Stimulated activated CD8-positive, alpha-beta memory T cell treated with anti-CD3 and anti-CD28 coated beads, Interleukin-4, amount 100 ng/mL, for 4 hours (primary cell): ENCODE measurements at places on chromosomes 11 and 22.

- no peak for DNase-seq
Measured at GRCh38 chr11:73532310-73532709, 65.6 kb downstream of the FAM168A start.

DNA sequence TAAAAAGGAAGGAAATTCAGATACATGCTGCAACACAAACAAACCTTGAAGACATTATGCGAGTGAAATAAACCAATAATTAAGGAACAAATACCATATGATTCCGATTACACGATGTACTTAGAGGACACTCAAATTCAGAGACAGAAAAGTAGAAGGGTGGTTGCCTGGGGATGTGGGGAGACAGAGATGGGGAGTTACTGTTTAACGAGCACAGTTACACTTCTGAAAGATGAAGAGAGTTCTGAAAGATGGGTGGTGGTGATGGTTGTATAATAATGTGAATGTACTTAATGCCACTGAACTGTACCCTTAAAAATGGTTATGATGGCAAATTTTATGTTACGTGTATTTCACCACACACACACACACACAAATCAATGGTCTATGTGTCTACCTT lies 14.7 kb downstream of the ZBTB44 start:
- no peak for DNase-seq

- no peak for DNase-seq
Measured at GRCh38 chr11:63682066-63683021, 1.0 kb downstream of the RTN3 start.

- no peak for DNase-seq
Measured at GRCh38 chr11:110317516-110317932, 21.1 kb upstream of the RDX start.

DNA sequence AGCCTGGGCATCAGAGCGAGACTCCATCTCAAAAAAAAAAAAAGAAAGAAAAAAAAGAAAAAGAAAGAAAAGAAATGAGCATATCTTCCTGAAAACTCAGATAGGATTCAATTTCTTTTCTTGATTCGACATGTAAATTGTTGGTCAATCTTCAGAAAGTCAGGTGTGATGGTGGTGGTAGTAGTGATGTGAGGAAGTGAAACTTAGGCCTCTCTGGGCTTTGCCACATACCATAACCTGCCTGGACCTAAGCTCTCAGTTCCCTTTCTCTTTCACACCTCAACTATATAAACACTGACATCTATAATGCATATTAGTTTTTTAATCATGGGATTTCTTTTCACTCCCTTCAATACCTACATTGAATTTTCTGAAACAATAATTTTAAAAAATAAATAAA lies 98.0 kb upstream of the TBCEL start:
- no peak for DNase-seq

DNA sequence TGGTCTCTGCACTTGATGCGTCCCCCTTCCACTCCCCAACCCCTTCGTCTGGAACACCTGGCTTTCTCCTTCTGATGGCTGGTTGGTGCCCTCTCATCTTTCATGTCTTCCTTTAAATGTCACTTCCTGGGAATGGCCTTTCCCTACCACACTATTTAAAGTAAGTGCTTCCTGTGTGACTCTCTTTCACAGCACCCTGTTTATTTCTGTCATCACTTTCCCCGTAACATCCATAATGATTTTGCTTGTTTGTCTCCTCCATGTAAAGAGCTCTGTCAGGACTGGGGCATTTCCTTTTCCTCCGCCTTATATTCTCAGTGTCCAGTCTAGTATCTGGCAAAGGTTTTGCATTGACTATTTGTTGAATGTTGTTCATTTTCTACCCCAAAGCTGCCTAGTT lies 143.0 kb downstream of the DBX1 start:
- DNase-seq = no peak

DNA sequence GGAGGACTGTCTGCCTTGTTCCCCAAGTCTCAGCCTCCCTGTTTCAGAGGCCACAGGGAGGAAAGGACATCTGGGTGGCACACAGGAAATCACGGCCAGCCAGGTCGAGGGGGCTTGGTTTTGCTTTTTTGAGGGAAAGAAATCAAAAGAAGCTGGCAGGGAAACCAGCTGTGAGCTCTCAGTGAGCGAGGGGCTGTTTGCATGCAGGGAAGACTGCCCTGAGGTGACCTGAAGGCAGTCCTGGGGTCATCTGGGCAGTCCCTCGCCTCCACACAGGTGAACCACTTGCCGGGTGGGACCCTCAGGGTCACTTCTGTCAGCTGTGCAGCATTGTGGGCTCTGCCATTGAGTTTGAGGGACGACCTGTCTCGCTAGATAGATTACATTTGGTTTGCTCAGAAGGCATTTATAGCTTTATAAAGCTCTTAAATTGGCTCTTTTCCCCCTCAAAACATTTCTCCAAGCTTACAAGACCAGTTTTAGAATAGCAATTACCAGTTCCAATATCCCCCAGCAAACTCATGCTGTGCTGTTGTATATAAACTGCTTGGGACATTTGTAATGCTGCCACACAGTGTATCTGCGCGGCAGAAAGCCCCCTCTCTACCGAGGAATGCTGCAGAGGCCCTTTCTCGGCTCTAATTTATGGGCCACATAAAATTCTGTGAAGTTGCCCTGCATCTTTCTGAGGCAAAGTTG lies 28.3 kb downstream of the PKNOX2 start:
- no peak for DNase-seq

- DNase-seq = no peak
Measured at GRCh38 chr11:134847083-134847715, 435.2 kb upstream of the B3GAT1 start.

DNA sequence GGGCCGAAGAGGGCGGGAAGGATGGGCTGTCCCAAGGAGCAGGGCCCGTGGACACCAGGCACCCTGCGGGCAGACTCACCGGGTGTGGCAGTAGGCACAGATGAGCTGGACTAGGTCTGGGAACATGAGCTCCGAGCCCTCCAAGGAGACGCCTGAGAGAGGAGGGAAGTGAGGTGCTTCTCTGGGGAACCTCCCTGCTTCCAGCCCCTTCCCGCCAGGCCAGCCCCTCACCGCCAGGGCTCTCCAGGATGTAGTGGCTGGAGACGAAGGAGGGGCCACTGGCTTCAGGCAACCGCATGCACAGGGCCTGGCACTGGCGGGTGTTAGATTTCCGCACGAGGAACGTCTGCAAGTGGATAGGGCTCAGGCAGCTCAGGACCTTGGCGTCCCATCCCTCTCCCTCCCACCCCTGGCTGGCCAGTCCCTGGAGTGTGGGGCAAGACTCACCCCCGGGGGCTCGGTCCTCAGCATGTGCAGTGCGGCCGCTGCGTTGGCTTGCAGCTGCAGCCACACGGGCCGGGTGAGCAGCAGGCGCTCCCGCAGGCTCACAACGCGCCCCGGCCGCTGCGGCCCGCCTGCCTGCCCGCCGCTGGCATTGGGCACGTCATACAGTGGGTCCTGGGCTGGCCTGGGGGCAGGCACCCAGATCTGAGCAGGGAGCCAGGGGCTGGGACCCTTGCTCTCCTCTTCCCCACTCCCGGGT lies 552 bp downstream of the RIN1 start:
- no peak for DNase-seq

GRCh38 chr11:57801183-57801485 lies 39.5 kb downstream of the CTNND1 start:
- no peak for DNase-seq

DNA sequence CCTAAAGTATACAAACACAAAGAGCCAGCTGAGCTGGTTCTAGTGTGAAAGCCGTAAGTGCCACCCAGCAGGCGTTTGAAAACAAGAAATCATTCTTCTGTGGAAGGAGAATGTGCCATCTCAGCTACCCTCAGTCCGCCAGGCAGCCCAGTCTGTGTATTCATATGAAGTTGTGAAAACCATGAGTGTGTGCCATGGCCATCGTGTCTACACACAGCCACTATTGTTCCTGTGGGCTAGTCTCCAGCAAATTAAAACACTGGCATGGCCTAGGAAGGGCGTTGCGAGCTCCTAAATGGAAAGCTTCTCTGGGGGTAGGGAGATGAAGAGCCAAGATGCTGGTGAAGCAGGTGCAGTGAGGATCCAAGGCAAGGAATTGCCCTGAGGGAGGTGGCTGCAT lies 51.5 kb upstream of the HORMAD2 start:
- DNase-seq = no peak

DNA sequence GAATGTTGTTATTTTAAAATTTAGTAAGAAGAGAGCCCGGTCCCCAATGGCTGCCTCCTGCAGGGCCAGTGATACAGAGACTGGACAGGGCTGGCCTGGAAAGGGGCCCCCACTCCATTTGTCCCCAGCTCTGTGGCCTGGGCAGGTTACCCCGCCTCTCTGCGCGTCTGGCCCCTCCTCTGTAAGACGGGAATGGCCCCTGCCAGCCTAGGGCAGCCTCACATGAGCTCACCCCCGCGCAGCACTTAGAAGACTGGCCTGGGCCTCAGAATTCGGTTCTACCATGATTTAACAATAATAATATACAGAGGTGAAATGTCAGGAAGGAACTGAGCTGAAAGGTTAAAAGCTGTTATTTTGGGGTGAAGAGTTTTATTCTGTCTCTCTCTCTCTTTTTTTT lies 1.3 kb downstream of the APOBEC3G start:
- no peak for DNase-seq

- no peak for DNase-seq
Measured at GRCh38 chr22:42562279-42562678, 8.5 kb downstream of the SERHL2 start.

DNA sequence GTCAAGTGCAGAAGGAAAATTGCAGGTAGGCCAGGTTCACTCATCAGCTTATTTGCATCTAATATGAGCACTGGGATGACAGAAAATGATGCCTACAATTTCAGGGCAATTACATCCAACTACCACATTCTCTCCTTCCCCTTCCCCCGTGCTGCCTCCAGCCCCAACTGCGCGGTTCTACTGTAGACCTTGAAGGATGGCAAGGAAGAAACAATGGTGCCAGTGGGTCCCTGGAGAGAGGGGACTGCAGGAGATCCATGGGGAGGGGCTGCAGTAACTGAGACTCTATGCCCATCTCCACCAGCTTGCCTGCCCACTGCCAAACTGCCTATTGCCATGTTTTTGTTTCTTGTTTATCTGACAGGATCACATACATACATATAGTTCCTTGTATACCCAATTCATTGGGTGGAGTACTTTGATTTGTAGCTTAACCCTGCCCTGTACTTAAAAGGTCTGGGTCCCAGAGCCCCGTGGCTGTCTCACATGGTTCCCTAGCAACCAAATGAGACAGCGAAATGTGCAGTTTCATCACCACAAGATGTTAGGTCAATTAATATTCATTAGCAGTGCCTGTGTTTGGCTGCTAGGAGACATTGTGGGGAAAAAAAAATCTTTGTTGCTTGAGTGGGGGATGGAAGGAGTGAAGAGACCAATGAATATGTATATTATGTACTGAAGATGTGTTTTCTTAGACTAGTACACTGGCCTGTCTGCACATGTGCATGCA lies 253.5 kb upstream of the PLET1 start:
- no peak for DNase-seq

GRCh38 chr11:46112961-46113607 lies 8.2 kb downstream of the PHF21A start:
- no peak for DNase-seq

GRCh38 chr11:15735706-15736105 lies 620.6 kb downstream of the SOX6 start:
- DNase-seq = no peak

DNA sequence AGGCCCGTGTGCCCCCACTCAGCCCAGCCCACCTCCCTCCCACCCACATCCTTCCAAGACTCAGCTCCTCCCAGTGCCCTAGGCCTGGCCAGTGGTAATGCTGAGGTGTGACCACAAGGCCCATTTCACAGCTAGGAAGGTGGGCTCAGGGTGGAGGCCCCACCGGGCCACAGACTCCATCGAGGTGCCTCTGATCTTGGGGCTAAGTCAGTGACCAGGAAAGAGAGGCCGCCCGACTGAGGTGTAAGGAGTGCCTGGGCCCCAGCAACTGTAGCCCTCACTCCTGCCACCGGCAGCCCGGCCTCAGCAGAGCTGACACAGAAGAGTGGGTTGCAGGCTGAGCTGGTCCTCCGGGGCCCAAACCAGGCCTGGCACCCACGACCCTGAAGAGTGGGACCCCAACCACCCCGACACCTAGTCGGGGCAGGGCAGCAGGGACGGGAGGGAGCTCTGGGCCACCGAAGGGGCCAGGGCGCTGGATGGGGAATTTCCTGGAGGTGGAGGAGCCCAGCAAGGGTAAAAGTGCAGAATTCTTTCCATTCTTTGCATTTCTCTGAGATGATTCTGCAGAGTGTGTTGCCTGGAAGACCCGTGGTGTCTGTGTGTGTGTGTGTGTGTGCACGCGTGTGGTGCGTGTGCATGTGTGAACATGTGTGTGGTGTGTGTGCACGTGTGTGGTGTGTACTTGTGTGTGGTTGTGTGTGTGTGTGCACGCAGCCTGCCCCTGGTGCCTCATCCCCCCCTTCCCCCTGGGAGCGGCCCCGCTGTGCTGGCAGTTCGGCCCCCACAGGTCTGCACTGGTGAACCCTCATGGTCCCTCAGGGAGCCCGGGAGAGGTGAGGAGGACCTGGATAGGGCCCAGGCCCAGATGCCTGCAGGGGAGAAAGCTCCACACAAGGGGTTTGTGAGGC lies 8.3 kb upstream of the PIM3 start:
- no peak for DNase-seq

- DNase-seq = no peak
Measured at GRCh38 chr11:125286486-125286885, 121.9 kb downstream of the PKNOX2 start.

DNA sequence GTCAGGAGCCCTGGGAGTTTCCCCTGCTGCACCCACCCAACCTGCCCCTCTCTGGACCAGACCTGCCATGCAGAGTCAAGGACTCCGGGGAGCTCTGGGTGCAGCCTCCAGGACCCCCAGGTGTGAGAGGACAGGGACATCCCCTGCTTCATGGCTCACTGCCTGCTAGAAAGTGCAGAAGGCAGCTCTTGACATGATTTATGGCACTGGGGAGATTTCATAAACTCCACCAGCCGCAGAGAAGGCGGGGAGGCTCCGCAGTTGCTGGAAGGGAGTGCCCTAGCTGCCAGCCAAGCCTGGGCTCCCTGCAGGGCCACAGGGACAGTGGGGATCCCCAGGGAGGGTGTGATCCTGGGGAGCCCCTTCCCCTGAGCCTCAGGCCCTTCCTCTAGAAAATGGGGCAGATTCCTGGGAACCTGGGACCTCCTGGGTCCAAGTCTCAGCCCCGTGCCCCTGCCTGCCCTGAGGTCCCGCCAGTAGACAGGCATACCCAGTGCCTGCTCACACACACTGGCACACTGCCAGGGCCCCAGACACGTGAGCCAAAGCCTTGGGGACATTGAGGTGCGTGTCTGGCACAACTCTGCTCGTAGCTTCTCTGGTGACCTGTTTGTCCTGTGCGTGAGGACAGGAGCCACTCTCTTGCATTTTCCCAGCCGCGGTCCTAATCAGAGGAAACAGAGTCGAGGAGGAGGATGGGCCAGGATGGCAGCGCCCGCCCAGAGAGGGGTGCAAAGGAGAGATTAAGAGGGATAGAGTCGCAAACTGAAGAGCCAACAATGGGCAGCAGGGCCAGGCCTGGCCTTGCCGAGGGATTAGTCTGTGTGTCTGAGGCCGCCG lies 13.8 kb downstream of the CABP7 start:
- DNase-seq = no peak
